ENCODE measurements at places on chromosomes 2 and 18. TPM values are rescaled to one million over a fixed set of nuclear protein-coding genes. Genes with fewer than 3 reads are reported as not detected.

DNA sequence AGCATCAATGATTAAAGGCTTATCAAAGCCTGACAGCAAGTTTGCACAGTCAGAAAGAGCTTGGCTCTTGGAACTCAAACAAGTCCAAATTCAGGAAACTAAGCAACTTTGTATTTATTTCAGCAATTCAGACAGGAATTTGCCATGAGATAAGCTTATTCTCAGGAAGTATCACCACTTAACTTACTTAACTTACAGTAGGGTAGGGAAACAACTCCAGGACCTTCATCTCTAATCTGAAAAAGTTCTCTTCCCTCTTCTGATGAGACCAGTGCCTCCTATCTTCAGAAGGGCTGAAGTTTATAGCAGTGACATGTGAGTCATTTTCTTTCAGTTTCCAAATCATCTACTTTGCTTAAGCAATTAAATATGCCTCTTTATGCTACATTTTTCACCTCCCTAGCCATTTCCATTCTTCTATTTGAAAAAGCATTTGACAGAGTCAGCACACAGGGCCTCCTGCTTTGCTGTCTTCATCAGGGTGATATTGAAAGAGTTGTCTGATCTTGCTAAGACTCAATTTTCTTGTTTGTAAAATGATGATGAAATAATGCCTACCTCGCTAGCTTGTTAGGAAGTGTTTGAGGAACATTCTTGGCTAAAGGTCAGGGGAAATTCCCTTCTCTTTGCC, 389.5 kb downstream of the RND3 start:
- peaks cover 8% of the 10 kb centered on the region for H3K4me1 ChIP-seq
- H3K4me3 ChIP-seq: no peak overlapping the region
- no peaks in the 10 kb centered on the region for H3K36me3 ChIP-seq
- no peaks in the 10 kb centered on the region for H3K27me3 ChIP-seq
- no peak overlapping the region for H3K27ac ChIP-seq
- no peak for DNase-seq

DNA sequence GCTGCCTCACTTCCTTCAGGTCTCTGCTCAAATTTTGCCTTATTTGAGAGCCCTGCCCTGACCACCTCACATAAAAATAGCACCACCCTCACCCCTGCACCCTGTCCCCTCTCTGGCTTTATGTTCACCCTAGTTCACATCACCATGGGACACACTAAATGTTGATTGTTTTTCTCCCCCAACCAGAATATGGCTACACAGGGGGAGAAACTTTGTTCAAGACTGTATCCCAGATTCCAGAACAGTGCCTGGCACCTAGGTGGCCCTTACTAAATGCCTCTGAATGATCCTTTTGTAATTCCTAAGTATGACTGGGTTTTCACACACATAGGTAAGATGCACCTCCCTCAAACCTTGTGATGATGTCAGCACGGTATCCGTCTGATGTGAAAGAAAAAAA, 28.4 kb upstream of the CATIP start:
- H3K4me1 ChIP-seq: peaks cover 4% of the 10 kb centered on the region
- H3K36me3 ChIP-seq: no peaks in the 10 kb centered on the region
- H3K27ac ChIP-seq: no peak overlapping the region

Gene SPC25
- total RNA-seq: 1.0 TPM

- H3K36me3 ChIP-seq: no peaks in the 10 kb centered on the region
- DNase-seq: no peak
- H3K4me1 ChIP-seq: no peaks in the 10 kb centered on the region
- no peak overlapping the region for H3K27ac ChIP-seq
- H3K27me3 ChIP-seq: no peaks in the 10 kb centered on the region
These were observed 26.9 kb downstream of the C18orf63 start for GRCh38 chr18:74342416-74343043.

DNA sequence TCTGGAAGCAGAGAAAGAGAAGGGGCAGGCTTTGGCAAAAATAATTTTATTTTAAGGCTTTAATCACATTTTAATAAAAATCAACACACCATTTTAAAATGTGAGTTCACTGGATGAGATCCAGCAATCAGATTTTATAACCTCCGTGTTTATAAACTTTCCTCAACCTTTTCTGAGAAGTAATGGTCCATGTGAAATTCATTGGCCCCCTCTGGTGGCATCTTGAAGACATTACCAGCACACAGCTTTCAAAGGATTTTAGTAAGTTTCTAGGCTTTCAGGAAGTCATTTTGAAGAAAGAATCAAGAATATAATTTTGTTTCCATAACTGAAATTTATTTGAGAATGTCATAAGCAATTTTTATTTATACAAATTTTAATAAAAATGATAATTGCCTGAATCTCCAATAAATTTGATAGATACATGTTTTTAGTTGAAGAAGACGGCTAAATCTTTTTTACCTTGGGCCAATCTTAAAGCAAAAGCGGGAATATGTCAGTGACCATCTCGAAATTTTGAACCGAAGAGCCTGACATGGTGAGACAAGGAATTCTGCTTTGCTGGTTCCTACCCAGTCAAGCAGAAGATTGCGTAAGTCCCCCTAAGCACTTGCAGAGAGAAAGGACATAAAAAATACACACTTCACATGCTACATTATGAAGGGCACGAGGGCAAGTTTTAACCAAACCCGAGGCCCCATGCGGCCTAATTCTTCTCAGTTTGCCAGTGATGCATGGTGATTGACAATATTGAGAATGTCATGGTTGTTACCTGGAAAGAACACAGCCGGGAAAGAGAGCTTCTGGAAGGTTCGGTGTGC, 128.4 kb upstream of the CBLN2 start:
- no peak for DNase-seq
- no peaks in the 10 kb centered on the region for H3K4me1 ChIP-seq
- no peaks in the 10 kb centered on the region for H3K27me3 ChIP-seq
- no peak overlapping the region for H3K4me3 ChIP-seq
- H3K27ac ChIP-seq: no peak overlapping the region
- no peaks in the 10 kb centered on the region for H3K36me3 ChIP-seq

DNA sequence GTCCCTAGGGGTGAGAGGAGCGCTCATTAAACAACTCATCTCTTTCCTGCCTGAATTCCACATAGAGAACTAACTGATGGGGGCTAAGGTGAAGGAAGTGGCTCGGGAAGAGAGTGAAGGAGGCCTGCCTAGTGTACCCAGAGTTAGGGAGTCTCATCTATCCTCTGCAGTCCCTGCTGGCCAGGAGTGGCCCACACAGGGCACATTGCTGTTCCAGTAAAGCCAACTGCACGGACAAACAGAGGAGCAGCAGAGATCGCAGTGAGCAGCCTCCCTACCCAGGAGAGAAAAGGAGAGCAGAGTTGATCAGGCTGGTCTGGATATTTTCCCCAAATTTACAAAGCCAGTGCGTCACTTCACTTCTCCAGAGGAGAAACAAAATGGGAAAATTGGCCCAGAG, 16.9 kb upstream of the FN1 start:
- no peak for DNase-seq
- no peak overlapping the region for H3K27ac ChIP-seq
- no peak overlapping the region for H3K4me3 ChIP-seq
- peaks cover 2% of the 10 kb centered on the region for H3K4me1 ChIP-seq

Gene DCAF17
- total RNA-seq: 20.2 TPM

GRCh38 chr2:239959059-239959971, 65.8 kb downstream of the NDUFA10 start:
- H3K4me3 ChIP-seq: no peak overlapping the region
- H3K27me3 ChIP-seq: no peaks in the 10 kb centered on the region
- H3K4me1 ChIP-seq: peaks cover 4% of the 10 kb centered on the region
- H3K27ac ChIP-seq: no peak overlapping the region
- H3K36me3 ChIP-seq: no peaks in the 10 kb centered on the region

Gene MC4R
- total RNA-seq: not detected

Gene COX7A2L
- total RNA-seq: 165 TPM

DNA sequence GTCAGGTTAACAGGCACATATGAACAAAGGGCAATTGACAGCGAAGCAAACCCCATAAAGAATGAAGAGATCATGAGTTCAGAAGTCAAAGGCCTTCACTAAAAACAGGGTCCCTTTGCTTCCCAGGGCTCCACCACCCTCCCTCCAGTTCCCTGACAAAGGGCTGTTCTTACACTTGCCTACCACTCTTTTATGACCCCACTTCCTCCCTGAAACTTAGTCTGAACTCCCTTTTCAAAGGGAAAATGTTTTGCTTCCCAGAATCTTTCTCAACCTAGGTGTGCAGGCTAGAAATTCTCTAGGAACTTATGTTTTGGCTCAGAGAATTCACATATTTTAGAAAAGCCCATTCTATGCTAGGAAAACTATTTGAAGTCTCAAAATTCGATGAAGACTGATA, 86.0 kb upstream of the ITGA4 start:
- no peaks in the 10 kb centered on the region for H3K36me3 ChIP-seq
- no peak overlapping the region for H3K4me3 ChIP-seq
- H3K4me1 ChIP-seq: no peaks in the 10 kb centered on the region
- DNase-seq: no peak

DNA sequence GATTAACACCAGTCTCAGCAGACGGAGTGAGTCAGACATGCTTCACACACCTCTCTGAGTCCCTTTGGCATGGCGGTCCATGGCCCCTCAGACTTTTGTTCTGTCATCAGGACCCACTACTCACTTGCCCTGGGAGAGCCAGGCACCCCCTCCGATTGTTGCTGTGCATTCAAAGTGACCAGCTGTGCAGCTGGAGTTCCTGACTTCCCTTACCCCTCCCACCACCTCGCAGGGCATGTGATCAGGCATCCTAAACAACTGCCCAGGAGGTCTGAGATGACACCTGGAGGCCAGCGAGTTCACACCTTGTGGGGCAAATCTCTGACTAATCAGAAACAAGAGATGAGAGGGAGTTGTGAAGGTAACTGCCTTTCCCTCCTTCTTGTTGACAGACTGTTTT, 35.3 kb upstream of the HDAC4 start:
- DNase-seq: no peak
- H3K36me3 ChIP-seq: no peaks in the 10 kb centered on the region
- H3K27ac ChIP-seq: no peak overlapping the region

- H3K4me3 ChIP-seq: no peak overlapping the region
- no peaks in the 10 kb centered on the region for H3K4me1 ChIP-seq
- no peaks in the 10 kb centered on the region for H3K27me3 ChIP-seq
- no peaks in the 10 kb centered on the region for H3K36me3 ChIP-seq
These were observed 19.3 kb upstream of the MC2R start for GRCh38 chr18:13934676-13935075.

All from ovary (tissue), 10 donors.